ENCODE measurements at places on chromosomes 11 and 22.

- no peak for DNase-seq
Measured at GRCh38 chr11:35265755-35266454, 126.9 kb downstream of the CD44 start.

DNA sequence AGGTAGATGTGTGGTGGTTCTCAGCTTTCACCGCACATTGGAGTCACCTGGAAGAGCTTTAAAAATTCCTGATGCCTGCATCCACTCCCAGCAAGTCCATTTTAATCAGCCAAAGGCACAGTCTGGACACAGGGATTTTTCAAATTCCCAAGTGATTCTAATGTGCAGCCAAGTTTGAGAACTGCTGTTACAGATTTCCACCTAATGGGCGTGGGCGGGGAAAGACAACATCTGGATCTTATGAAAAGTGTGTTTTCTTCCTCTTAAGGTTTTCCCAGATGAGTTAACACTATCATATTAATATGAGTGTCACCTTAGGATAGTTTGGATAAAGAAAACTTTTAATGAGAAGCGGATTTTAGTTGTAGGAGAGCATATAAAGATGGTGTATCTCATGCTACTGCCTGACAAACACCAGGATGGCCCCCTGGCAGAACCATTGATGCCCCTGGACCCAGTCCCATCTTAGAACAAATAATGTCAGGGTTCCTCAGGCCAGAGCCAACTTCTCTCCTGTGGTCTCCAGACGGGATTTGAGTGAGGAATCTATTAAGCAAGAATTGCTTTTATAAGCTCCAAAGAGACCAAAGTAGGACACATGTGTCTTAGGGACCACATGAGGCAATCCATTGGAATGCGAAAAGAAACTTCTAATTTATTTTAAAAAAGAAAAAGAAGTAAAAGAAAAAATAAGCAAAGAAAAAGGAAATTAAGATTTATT, 31.9 kb downstream of the POU2AF1 start:
- no peak for DNase-seq

- DNase-seq: no peak
Measured at GRCh38 chr11:14350215-14350614, 8.8 kb downstream of the RRAS2 start.

- no peak for DNase-seq
Measured at GRCh38 chr11:36103933-36104530, 160.2 kb downstream of the LDLRAD3 start.

DNA sequence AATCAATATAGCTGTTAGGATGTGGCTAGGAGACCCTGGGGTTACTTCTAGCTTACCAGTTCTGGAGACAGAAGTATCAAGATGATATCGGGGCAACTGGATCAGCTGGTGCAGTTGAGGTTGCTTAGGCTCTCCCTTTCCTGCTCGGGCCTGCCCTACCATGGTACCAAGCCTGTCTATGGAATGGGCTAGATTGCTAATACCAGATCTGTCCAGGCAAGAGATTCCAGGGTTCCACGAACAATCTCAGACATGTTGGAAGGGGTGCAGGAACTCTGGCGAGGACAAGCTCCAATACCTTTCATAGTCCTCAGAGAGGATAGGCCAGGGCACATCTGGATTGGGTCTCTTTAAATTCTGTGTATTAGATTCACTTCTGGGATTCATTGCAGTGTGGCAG, 53.8 kb downstream of the ADM start:
- DNase-seq: no peak

DNA sequence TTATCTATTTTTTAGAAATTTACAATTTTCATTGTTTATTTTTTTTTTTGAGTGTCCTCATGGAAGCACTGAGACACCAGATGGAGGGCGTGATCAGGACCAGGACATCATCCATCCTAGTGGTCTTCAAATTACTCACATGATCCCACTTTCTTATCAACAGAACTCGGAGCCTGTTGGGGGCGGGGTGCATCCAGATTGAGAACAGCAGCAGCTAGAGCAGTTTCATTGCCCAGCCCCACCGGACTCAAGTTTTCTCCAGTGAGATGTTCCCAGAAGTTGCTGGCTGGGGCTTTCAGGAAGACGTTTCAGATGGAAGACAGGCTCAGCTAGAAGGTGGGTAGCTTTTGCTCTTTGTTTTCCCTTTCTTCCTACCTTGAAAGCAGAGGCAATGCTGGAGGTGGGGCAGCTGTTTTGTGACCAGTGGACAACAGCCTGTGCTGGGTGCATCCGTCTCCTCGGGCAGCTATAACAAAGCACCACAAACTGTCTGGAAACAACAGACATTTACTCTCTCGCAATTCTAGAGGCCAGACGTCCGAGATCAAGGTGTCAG, 562.1 kb downstream of the TBC1D22A start:
- DNase-seq: no peak

DNA sequence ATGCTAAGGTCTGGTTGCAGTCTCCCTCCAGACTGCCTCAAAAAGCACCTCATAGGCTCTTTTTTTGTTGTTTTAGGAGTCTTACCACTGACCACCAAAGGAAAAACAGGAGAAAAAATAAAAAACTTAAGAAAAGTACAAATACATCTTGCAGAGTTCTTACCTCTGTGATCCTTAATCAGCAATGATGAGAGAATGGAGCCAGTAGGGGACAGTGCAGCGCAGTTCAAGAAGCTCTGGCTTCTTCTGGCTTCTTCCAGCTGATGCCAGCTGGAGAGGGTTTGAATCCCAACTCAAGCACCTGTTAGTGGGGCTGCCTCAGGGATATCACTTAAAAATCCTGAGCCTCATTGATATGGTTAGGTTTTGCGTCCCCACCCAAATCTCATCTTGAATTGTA, 223.3 kb upstream of the ISX start:
- DNase-seq: peak; percentile 4

DNA sequence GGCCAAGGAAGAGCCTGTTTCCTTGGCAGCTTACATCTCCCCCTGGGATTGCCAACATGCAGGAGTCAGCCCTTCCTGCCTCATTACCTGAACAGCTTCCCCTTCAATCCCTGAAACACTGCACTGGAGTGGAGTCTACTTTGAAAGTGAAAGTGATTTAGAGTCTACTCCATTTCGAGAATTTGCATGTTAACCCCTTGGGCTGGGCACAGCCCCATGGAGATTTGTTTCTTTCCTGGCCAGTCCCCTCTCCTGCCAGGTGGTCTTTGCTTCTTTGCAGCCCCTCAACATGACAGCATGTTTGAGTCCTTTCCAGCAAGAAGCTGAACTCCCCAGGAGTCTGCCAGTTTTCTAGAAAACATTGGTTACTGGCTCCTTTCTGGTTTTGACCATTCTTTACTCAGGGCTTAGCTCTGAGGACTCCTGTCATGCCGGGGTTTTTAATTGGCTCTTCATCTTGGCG, 59.9 kb downstream of the TRAF6 start:
- DNase-seq: no peak

- peak; percentile 27 for DNase-seq
Measured at GRCh38 chr11:36672815-36673450, 74.9 kb upstream of the RAG2 start.

DNA sequence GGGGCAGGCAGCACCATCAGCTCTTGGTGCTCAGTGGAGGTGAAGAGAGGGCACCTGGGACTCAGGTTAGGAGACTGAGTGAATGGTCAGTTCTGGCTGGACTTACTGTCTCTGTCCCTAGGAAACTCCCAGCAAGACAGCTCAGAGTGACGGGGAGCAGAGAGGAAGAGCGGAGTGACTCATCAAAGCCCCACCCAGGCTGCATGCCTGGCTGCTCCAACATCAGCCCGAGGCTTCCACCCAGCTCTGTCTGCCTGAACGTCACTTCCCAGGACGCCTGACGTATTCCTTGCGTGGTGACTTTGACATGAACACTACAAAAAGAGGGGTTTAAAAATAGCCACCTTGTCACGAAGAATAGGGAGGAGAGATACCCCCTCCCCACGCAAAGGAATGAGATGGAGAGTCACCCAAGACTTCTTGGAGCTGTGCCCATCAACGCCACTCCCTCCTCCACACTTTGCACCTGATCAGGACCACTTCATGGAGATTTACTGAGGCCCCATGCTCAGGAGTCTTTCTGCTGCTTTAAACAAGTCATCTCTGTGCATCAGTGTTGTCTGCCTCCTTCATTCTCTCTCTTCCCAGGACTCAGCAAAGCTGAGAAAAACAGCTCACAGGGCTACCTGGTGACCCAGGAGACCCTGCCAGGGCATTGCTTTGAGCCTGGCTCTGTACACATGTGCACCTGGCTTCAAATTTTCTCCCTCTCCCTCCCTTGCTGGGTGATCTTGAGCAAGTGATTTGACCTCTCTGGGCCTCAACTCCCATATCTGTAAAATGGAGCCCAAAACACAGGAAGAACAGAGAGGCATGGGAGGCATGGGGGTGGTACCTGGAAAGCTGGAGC, 83.1 kb downstream of the MN1 start:
- no peak for DNase-seq

DNA sequence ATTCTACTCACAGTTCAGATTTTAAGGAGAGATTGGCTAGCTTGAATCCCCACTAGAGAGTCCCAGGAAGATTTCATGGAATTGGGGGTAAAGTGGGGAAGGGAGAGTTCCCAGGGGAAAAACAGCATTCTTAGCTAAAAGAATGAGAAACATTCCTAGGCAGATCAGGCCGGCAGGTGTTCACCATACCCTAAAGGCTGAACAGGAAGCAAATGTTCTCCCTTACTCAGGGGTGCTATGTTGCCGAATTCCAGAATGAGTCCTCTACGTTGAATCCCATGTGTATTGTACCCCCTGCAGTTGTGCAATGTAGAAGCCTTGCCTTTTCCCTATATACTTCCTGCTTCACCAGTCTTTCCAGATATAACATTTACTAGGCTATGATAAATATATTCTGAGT, 135.2 kb upstream of the NCAM1 start:
- no peak for DNase-seq

- no peak for DNase-seq
Measured at GRCh38 chr11:41245704-41246398, 213.6 kb downstream of the LRRC4C start.

DNA sequence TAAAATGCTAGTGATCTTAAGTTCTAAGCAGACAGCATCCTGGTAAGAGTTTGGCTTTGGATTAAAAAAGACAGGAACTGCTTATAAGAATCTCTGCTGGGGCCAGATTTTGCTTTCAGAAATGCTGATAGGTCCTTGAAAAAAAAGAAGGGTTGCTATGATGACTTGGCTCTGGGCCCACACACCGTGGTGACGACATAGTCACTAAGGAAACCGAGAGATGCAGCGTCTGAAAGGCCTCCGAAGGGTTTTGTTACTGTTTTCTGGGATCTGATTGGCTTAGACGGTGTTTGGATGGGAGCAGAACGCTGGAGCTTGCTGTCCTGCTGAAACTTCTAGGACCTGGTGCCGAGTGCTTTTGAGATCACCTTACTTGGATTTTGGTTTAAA, 8.4 kb downstream of the FAM118A start:
- DNase-seq: peak; percentile 50

GRCh38 chr11:41446107-41446506, 13.3 kb downstream of the LRRC4C start:
- DNase-seq: no peak

DNA sequence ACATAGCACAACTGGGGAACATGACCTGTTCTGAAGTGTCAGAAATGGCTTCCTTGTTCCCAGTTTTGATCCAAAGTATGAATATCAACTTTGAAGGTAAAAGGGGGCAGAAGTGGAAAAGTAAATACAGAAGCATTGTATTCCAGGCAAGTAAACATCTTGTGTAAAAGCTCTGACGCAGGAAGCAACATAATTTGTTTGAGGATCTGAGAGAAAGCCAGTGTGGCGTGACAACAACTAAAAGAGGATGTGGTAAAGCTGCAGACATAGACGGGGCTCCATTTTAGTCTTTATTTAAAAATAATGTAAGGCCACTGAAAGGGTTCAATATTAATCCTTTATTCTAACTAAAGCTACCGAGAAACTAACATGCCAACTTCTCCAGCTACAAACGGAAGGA, 310.2 kb downstream of the DLG2 start:
- DNase-seq: peak; percentile 53

DNA sequence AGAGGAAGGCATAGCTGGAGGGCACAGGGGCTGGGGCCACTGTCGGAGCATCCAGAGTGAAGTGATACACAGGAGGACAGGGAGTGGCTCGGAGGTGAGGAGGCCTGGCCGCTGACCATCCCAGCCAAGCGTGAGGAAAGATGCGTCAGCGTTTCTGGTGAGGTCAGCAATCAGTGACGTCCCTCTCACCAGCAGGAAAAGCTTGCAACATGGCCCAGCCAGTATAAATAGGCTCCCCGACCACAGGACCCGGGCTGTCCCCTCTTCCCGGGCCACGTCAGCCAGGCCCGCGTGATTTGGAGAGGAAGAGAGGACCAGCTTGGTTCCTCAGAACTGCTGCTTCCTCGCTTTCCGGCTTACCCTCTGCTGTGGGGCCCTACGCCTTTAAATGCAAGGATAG, 4.2 kb upstream of the OSM start:
- DNase-seq: no peak

DNA sequence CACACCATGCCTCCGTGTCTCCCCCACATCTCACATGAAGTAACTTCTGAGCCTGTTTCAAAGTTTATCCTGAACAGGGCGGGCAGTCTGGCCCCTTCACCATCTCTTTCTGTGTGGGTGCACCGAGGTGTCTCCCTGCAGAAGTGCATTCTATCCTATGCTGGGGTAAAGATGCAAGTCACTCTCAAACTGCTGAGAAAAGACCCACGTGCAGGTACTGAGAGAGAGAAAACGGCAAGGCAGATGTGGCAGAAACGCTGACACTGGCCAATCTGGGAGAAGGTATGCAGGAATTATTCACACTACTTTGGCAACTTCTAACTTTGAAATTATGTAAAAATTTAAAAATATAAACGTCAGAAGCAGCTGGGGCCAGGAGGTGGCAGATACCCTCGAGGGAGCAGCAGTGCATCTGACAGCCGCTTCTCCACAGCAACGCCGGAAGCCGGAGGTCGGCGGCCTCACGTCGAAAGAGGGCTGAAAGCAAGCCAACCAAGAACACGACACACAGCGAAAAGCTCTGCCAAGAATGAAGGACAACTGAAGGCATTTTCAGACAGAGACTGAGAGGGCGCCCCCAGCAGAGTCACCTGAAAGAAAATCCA, 34.2 kb upstream of the MOB2 start:
- DNase-seq: no peak

DNA sequence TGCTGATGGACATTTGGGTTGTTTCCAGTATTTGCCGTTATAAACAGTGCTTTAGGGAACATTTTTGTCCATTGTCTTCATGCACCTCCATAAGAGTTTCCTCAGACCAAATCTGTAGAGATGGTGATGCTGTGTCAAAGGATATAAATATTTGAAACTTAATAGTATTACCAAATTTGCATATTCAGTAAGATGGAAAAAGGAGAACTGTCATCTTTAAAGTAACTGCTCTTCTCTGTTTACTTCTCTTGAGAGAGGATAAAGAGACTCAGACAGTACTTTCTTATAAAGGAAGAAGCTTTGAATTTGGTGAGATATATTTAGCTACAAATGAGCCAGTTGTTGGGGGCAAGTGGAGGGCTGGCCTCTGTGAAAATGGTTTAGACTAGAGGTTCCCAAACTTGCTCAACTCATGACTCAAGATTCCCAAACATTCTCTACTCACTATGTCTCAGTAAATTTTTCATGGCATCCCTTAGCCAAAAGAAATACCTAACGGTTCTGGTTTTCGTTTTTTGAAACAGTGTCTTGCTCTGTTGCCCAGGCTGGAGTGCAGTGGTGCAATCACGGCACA, 26.2 kb downstream of the SHISA8 start:
- no peak for DNase-seq

- no peak for DNase-seq
Measured at GRCh38 chr11:130489716-130490115, 41.3 kb downstream of the ADAMTS15 start.

All from NCI-H1092 treated with DMSO at 0.1 percent for 48 hours (cell line).